NB4 (cell line): ENCODE measurements at places on chromosomes 3 and 15.

GRCh38 chr15:65399001-65399706 lies 21.4 kb upstream of the IGDCC3 start:
- no peak for DNase-seq

GRCh38 chr3:70776081-70776480 lies 463.6 kb upstream of the MDFIC2 start:
- DNase-seq = no peak

DNA sequence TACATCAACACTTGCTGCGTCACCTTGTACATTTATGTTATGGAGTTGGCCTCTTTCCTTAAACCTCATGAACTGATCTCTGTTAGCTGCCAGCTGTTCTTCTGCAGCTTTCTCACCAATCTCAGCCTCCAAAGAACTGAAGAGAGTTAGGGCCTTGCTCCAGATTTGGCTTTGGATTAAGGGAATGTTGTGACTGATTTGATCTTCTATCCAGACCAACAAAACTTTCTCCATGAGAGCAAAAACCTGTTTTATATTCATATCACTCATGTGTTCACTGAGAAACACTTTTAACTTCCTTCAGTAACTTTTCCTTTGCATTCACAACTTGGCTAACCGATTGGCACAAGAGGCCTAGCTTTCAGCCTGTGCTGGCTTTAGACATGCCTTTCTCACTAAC lies 1156.0 kb upstream of the CADM2 start:
- no peak for DNase-seq

DNA sequence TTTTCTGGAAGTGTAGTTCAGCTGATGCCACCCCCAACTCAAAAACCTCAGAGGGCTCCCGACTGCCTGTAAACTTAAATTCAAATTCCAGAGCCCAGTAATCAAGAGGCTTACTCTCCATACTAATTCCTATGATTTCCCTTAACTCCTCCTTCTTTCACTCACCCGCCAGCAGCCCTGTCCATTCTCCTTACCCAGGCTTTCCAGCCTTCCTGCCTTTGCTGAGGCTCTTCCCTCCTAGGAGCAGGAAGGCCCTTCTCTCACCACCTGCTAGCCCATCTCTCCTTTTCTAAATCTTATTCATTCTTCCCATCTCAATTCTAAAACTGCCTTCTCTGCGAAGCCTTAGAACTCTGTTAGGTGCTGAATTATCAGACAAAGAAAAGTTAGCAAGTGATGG lies 30.4 kb downstream of the RORA start:
- DNase-seq = no peak

DNA sequence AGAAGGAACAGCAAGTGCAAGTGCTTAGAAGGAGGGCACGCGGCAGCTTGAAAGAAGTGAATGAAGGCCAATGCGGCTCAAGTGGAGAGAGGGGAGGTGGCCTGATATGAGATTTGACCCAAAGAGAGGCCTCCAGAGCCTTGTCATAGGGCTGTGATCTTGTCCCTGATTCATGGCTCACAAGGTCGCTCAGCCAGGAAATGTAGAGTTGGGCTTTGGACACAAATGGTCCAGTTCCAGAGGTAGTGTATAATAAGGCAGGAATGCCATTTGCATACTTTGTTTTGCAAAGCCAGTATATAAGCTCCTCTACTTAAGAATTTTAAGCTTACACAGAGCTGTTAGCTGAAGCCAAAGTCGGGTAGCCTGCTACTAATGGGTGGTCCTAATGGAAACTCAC lies 33.7 kb downstream of the HGD start:
- DNase-seq = no peak

DNA sequence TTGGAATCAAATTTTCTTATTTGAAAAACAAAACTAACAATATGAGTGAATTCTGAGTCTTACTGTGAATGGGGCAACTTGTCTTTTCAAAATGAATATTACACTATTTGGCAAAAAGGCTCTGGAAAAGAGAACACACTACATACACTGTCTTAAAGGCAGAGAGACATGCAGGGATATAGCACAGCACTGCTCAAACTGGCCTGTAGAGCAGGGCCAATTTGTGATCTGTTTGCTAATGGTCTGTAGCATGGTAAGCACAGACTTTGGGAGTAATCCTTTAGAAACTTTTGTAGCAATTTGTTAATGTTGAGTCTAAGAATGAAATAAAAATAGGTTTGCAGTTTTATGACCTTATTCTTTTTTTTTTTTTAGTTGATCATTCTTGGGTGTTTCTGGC lies 679.8 kb upstream of the SGO1 start:
- no peak for DNase-seq

DNA sequence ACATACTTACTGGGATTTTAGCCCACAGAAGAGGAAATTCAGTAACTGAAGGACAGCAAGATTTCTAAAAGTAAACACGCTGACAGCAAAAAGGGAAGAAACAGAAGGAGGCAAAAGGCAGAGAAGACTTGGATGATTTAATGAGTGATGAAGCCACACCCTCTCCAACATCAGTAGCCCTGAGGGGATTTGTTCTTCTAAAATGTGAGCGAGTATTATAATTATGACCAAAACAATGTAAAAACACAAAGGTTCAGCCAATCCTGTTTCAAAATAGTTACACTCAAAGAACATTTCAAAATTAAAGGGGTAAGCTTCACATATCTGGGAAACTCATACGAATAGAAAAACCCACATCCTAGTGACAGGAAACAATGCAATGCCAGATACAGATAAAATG lies 25.0 kb downstream of the MCCC1 start:
- DNase-seq = peak; percentile 25

GRCh38 chr3:78985981-78986380 lies 781.8 kb downstream of the ROBO1 start:
- no peak for DNase-seq

DNA sequence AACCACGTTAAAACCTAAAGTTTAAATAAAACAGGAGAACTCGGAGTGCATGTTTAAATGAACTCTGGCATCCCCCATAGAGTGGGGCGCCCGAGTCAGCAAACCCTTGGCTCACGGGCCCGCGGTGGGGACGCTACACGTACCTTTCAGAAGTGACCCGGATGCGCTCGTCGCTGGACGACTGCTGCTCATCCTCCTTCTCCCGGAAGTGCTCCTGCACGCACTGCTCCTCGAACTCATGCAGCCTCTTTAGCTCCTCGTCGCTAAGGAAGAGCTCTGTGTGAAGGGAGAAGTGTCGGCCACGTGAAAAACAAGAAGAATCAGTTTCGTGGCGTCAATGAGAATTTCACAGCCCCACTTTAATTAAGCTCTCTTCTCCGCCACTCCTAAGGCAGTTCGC lies 34.6 kb upstream of the MTMR10 start:
- DNase-seq = no peak

GRCh38 chr15:29345549-29346525 lies 76.2 kb upstream of the NSMCE3 start:
- no peak for DNase-seq

DNA sequence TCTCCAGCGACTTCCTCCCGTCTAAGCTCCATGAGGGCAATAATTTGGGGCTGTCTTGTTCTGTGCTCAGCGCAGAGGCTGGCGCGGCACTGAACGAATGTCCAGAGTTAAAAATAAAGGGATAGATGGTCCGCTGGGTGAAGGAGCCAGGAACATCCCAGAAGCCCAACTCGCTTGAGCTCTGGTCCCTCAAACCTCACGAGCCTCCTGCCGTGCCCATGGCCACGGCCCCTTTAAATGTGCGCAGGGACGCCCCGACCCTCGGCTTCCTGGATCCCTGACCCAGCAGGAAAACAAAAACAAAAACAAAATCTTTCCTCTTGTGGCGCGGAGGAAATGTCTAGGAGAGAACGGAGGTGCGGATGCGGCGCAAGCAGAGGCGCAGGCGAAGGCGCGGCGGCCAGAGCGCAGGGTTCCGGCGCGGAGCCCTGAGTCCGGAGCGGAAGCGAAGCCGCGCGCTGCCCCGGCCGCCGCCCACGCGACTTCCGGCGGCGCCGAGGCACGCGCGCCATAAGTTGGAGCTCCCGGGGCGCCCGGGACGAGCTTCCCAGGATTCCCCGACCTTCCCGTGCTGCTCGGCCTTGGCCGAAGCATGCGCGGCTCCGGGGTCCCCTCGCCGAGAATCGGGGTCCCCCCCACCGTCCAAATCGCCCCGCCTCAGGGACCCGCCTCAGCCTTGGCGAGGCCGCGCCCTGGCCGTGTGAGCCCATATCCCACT lies 52.9 kb upstream of the WNT7A start:
- DNase-seq = no peak

- peak; percentile 13 for DNase-seq
Observed at GRCh38 chr3:59386165-59386564, 336.3 kb upstream of the CFAP20DC start.

DNA sequence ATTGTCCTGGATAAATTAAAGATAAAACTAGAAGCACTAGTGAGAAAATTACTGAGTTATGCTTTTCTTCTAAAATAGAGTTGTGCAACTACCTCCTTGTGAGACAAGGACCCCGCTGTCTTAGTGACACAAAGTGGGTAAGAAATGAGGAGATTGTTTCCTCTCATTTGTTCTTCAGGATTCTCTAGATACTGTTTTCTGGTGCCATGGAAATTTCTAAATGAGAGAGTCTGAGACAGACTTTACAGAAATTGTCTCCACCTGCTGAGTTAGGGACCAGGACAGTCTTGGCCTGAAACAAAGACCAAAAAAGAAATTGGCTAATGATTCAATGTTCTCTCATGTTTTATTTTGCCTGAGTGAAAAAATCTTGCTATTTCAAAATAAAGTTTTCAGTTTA lies 427.5 kb downstream of the TUSC7 start:
- DNase-seq = no peak

GRCh38 chr15:51680321-51680720 lies 982 bp upstream of the SCG3 start:
- no peak for DNase-seq

- DNase-seq = no peak
Observed at GRCh38 chr3:11847607-11848006, 922 bp upstream of the TAMM41 start.

DNA sequence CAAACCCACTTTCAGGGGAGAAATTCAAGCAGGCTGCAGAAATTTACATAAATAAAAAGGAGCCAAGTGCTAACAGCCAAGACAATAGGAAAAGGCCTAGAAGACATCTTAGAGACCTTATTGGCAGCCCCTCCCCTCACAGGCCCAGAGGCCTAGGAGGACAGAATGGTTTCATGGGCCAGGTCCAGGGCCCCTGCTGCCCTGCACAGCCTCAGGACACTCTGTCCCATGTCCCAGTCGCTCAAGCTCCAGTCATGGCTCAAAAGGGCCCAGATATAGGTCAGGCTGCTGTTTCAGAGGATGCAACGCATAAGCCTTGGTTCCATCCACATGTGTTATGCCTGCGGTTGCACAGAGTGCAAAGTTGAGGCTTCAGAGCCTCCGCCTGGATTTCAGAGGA lies 55.8 kb downstream of the SLC41A3 start:
- no peak for DNase-seq

- DNase-seq = peak; percentile 15
Observed at GRCh38 chr3:193716150-193716549, 123.1 kb downstream of the OPA1 start.

DNA sequence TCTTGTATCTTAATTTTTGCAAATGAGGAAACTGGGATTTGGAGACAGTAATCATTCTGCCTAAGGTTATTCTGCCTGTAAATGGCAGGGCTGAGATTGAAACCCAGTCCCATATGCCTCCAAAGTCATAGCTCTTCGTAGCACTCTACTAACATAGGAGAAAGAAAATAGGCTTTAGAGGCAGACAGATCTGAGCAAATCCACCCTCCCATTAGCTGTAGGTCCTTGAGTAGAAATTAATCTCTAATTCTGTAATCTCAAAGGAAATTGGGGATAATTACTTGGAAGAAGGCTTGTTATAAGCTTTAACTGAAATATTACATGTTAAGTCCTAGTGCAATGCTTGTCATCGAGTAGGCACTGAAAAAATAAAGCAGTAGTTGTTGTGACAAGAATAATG lies 252.1 kb upstream of the PEX5L start:
- DNase-seq = no peak

GRCh38 chr15:50698101-50698500 lies 11.5 kb upstream of the TRPM7 start:
- no peak for DNase-seq

DNA sequence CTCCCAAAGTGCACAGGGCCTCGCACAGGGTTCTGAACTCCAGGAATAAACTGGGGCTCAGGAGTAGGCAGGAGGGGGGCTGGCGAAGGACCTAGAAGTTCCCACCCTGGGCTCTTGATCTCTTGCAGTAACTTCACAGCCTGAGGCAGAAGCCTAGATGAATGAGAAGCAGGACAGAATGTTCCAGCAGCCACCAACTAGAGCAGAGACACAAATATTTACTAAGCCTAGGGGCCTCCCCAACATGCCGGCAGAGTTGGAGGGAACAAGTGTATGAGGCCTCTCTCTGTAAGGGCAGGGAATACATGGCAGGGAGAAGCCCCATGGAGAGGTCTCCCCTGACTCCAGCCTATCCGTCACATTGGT lies 25.3 kb upstream of the C15orf39 start:
- DNase-seq = no peak

DNA sequence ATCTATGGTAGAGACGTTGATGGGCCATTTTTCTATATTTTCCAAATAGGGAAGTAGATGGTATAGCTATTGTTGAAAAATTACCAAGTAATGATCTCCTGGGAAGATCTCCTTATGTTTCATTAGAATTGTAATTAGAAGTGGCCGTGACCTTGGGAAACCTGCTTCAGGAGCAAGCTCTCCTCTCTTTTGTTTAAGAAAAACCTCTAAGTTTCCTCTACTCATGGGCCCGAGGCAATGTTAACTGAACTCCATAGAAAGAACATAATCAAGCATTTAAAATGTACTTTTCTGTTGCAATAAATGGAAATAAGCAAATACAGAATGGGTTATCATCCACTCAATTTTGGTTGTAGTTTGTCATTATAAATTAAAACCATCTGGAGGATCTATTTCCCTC lies 511.2 kb upstream of the MDFIC2 start:
- DNase-seq = no peak

GRCh38 chr3:12347301-12347700 lies 58.4 kb downstream of the PPARG start:
- peak; percentile 49 for DNase-seq

- DNase-seq = no peak
Observed at GRCh38 chr3:117814975-117815374, 1105.4 kb downstream of the TUSC7 start.

GRCh38 chr3:46921871-46922271 lies 44.4 kb downstream of the PTH1R start:
- DNase-seq = no peak
